Naive thymus-derived CD8-positive, alpha-beta T cell (primary cell): ENCODE measurements at places on chromosomes 7 and 10. TPM values are rescaled to one million over a fixed set of nuclear protein-coding genes. Genes with fewer than 3 reads are reported as not detected.

DNA sequence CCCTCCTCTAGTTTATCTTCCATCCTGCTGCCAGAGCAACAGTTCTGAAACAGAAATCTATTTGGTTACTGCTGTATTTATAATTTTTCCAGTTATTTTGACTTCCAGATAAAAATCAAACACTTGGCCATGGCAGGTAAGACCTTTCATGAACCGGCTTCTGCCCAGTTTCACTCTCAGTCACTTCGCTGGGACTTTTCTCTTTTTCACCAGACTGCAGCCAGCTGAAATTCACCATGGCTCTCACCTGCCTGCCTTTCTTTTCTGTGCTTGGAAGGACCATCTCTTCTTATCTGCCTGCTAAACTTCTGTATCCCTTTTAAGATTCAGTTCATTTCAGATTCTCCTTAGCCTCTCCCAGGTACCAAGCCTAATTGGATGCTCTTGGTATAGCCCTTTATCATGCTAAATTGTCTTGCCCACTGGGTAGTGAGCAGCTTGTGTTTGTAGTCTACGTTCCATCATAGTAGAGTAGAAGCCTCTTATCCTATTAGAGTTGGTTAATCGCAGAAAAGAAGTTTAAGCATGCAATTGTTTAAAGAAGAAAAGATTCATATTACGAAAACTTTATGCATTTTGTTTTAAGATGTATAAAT lies 71.7 kb downstream of the TAF3 start:
- H3K27me3 ChIP-seq, result no peaks in the 10 kb centered on the region
- peaks cover 49% of the 10 kb centered on the region for H3K4me1 ChIP-seq
- no peak overlapping the region for H3K27ac ChIP-seq

- no peak overlapping the region for H3K27ac ChIP-seq
- no peaks in the 10 kb centered on the region for H3K4me1 ChIP-seq
- no peak for DNase-seq
- no peaks in the 10 kb centered on the region for H3K36me3 ChIP-seq
- H3K27me3 ChIP-seq, result peaks cover 1% of the 10 kb centered on the region
Observed at GRCh38 chr10:86674912-86675311, 6.6 kb downstream of the LDB3 start.

Gene HOXA4
- total RNA-seq, result not detected

Gene CRTAC1
- total RNA-seq, result not detected

DNA sequence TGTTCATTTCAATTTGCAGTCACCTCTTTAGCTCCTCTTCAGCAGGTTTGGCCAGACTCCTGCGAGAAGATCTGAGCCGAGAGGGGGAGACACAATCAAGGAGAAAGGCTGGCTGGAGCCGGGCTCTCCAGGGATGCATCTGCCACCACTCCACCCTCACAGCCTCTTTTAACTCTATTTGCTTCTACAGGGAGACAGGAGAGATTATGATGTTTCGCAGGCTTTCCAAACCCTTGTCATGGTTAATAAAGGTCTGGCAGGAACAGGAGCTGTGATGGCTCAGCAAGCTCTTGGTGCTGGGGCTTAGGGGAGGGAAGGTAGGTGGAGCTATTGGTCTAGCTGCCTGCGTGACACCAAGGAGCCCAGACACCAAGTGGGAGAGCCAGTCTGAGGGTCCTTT lies 448.1 kb upstream of the PODXL start:
- H3K4me3 ChIP-seq, result no peak overlapping the region
- no peaks in the 10 kb centered on the region for H3K36me3 ChIP-seq
- no peaks in the 10 kb centered on the region for H3K27me3 ChIP-seq
- no peaks in the 10 kb centered on the region for H3K4me1 ChIP-seq

Gene CCDC172
- total RNA-seq, result not detected

Gene SPDYE3
- not detected for total RNA-seq

DNA sequence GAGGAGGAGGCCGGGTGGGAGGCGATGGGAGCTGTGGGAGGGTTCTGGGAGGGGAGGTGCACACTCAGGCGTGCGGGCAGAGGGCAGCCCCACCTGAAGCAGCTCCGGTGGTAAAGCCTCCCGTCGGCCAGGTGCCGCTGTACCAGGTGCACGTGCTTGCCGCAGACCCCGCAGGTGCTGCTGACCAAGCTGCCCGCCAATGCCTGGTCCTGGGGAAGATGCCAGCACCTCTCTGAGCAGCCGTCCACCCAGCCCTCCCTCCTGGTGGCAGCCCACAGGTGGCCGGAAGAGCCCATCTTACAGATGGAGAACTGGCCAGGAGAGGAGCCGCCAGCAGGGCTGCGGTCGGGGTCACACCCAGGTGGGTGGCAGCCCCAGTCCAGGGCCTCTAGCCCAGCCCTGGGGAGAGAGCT lies 12.6 kb downstream of the MICALL2 start:
- DNase-seq, result no peak
- H3K27ac ChIP-seq, result no peak overlapping the region
- H3K4me1 ChIP-seq, result no peaks in the 10 kb centered on the region
- no peaks in the 10 kb centered on the region for H3K36me3 ChIP-seq
- no peak overlapping the region for H3K4me3 ChIP-seq
- no peaks in the 10 kb centered on the region for H3K27me3 ChIP-seq

DNA sequence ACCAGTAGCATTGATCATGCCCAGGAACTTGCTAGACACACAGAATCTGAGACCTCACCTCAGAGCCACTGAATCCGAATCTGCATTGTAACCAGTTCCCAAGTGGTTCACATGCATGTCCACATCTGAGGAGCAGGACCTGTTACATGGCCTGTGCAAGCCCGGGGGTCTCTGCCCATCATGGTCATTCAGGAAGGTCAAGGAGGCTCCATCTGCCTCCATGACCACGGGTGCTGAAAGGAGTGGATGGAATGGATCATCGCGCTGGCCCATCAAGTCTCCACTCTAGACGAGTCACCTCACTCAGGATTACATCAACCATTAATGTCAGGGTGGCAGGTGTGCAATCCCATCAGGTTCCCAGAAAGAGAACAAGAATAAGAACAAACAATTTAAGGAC lies 85.8 kb upstream of the ADAM12 start:
- no peak overlapping the region for H3K4me3 ChIP-seq
- no peaks in the 10 kb centered on the region for H3K36me3 ChIP-seq
- DNase-seq, result no peak
- no peak overlapping the region for H3K27ac ChIP-seq
